Stimulated activated CD8-positive, alpha-beta memory T cell treated with anti-CD3 and anti-CD28 coated beads, Interleukin-15, amount 100 ng/mL, for 4 hours (primary cell): ENCODE measurements at places on chromosomes 4 and X.

GRCh38 chrX:47578692-47579091 lies 3.5 kb upstream of the TIMP1 start:
- no peak for DNase-seq

- DNase-seq = no peak
These were observed 461 bp upstream of the SLC9A6 start for GRCh38 chrX:135984791-135985156.

DNA sequence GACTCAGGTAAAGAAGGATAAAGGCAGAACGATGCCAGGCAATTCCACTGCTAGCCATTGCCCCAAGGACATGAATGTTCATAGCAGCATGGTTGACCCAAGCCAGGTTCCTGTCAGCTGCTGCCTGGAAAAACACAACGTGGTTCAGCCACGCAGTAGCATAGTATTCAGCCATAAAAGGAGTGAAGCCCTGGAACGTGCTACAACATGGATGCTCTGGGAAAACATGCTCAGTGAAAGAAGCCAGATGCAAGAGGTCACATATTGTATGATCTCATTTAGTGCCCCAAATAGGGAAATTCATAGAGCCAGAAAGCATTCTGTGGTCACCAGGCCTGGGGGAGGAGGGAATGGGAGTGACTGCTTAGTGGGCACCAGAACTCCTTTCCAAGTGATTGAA lies 129.8 kb downstream of the GPR143 start:
- no peak for DNase-seq

DNA sequence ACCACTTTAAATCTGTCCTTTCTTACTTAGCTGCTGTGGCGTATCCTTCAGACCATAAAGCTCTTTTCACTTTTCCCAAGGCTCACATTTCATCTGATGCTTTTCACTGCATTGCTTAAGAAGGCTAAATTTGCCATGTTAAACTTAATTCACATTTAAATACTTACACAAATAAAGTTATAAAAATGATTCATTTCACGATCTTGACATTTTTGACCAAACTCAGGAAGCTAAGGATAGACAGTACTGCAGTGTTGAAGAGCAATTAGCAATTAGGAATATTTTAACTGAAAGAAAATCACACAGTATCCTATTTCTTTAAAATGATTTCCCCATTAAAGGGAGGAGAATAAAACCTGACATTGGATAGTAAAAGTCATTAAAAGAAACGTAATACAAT lies 1038.6 kb downstream of the STPG2 start:
- no peak for DNase-seq

DNA sequence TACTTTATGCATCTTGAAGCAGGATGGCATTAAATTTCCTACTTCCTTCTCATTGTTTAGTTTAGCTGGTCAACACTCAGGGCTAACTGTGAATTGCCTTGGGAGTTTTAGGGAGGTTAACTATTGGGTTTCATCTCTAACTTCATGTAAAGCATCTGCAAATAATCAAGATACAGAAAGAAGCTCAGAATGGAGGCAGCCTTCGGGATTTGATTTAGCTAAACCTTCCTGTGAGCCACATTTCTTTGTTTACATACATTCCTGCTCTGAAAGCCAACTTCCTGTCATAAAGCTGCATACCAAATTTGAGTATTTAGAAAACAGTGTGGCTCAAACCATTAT lies 131.7 kb upstream of the PCDH18 start:
- DNase-seq = no peak

- no peak for DNase-seq
These were observed 231.4 kb downstream of the CWH43 start for GRCh38 chr4:49217492-49217891.

DNA sequence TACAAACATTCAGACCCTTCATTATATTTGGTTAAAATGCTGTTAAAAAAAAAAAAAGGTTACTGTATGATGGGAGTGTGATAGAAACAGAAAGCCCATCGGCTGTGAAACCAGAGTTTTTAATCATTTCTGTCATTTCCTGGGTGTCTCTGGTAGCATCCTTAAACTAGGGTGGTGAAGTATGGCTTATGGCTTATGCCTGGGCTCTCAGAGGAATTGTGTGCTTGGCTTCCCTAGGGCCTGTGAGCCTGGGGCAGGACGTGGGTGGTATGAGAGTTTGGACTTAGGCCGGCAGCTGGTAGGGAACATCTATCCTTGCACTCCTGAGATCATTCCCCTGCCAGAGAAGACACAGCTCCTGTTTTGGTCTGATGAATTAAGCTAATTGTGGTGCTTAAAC lies 52.2 kb downstream of the DCUN1D4 start:
- no peak for DNase-seq

DNA sequence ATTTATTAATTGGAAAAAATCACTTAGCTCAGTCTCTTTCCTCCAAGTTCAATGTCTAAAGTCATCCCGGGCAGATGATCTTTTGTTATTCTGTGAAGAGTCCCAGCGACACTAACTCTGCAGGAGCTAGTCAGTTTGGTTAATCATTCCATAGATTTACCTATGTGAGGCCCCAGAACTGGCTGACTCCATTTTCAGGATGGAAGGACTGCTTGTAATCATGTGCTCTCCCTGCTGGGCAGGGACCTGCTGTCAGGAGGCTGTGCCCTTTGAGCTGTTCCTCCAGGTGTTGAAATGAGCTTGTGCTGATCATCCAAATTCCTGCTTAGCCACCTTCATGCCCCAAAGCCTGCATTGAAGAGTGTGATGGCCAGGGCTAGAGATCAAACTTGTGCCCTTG lies 169.8 kb downstream of the NHS start:
- DNase-seq = no peak
